ENCODE measurements at places on chromosomes 12 and 14.

DNA sequence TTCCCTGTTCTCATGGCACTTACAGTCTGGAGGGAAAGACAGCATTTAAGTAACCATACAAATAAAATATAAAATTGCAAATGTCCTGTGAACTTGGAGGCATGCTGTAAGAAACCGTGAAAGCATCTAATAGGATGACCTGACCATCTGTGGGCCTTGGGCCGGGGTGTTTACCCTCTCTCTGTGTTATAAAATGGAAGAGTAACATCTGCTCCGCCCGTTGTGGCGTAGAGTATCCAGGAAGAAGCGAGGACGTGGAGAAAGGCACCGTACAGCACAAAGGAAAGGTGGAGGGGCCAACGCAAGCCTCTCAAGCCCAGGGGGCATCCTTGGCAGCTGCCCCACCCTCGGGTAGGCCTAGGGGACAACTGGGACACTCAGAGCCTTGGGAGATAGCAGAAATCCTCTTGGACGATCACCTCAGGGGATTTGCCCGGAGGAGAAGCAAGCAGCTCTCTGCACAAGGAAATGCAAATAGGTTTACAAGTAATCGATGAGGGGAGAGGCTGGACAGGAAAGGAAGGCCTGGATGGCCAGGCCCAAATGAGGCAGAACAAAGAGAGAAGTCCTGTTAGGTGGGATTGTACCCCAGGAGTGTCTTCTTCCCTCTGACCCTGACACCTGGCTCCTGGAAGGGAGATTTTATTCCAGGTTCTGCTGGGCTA is 26.2 kb downstream of the VSX2 start:
- no peak for DNase-seq

DNA sequence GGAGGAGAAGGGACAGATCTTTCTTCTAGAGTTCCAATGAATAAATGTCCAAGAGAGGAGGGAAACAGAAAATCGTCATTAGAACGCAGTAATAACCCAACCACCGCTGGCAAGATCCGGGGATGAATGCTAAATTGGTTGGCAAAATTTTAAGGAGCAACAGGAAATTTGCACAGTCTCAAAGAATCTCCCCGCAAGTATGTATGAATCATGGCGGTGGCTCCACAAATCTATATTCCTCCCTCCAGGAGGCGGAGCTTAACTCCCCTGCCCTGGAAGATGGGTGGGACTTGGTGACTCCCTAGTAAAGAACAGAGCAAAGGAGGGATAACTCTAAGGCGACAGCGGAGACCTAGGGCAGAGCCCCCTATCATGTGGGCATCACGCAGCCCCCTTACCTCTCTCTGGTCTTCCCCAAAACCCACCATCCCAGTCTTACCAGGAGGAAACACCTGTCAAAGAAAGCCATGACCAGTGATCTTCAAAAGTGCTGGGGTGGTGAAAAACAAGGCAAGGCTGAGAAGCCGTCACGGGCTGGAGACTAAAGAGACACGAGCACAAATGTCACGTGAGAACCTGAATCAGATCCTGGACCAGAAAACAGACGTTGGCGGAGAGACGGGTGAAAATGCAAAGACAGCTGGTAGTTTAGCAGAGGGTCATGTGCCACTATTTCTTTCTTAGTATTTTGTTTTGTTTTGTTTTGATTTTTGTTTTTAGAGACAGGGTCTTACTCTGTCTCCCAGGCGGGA is 125.8 kb downstream of the NCOR2 start:
- no peak for DNase-seq

GRCh38 chr12:50314636-50315312 is 31.5 kb upstream of the LIMA1 start:
- no peak for DNase-seq

DNA sequence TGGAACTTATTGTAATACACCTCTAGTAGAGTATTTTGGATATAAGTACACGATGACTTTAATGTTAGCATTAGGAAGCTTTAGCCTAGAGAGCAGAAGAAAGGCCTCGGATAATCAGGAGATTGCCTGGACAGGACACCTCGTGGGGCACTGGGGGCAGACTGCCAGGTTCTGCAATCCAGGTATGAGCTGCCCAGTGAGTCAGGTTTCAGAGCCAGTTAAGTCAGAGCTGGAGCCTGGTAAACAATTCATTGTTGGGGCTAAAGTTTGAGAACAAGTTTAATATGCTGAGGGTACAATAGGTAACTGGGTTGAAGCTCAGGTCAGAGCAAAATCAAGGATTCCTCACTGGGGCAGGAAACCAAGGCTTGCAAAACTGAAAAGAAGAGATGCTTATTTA is 107.4 kb downstream of the RERGL start:
- no peak for DNase-seq

DNA sequence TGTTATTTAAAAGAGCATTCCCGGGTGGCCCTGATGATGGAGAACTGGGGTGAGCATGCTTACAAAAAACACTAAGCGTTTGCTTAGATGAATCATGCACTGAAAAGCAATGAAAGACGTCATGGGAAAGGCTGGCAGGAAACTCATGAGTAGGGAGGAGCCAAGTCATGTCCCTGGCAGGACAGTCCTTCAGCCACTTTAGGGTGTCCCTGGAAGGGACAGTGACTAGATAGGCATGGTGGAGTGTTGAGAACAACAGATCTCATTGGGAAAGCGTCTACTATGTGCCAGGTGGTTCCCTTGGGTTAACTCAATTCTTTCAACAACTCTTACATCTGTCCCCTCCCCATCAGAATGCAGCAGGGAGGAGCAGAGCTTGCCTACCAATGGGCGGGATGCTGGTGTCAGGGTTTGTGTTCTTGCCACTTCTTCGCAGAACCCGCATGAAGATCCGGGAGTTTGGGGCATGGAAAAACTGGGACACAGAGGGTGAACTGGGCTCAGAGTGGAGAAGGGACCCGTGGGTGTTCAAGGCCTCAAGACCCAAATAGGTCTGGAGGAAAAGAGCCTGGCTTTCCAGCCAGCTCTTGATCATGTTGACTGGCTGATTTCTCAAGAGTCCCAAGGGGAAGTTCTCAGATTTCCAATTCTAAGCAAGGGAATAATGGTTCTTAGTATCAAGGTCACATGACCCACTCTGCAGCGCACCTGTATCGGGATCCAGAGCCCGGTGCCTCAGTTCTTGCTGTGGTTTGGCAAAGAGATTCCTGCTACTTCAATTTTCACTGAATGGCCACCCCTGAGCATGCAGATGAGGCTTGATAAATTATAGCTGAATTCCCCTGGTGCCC is 653.9 kb upstream of the TBX3 start:
- DNase-seq = no peak

GRCh38 chr12:53192531-53193021 is 11.9 kb upstream of the CSAD start:
- no peak for DNase-seq

DNA sequence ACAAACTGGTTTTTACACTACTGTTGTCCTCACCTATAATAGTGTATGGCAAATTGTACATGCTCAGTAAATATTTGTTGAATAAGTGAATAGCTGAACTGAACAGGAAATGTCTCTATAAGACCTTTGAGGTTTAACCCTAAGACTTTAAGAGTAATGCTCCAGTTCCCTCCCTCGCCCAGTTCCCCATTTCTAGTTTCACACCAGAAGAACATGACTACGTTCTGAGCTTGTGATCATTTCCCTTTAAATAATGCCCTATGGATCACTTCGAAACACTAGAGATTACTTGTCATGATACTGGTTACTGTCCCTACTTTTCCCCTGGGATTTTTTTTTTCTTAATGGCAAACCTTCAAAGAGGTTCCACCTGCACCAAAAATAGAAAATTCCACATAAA is 69.3 kb downstream of the PRKD1 start:
- no peak for DNase-seq

- no peak for DNase-seq
Measured at GRCh38 chr12:68506619-68507018, 104.1 kb upstream of the RAP1B start.

DNA sequence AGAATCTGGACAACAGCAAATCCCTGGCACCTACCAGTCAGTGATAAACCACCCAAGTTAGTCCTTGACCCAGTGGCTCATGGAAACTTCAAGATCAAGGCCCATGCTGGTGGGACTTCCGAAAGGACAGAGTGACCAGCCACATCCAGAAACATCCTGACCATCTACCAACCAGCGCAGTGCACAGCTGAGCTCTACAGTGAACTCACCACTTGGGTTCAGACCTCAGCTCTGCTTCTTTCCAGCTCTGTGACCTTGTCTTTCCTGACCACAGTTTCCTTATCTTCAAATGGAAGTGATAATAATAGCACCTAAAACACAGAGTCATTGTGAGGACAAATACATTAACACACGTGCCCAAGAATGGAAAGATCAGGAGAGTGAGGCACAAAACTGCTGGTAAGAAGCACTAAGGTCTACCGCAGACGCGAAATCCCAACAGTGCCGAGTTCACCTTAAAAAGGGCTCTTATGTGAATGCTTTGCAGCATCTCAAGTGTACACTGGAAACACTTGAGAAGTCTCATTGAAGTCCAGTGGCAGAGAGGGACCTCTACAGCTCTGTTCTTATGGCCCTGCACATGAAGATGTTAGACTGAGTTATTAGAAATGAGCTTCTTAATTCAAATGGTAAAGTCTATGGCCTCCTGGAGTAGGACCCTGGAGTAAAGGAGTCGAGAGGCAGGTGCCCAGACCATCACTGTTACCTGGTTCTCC is 128.8 kb downstream of the CCDC60 start:
- DNase-seq = no peak

DNA sequence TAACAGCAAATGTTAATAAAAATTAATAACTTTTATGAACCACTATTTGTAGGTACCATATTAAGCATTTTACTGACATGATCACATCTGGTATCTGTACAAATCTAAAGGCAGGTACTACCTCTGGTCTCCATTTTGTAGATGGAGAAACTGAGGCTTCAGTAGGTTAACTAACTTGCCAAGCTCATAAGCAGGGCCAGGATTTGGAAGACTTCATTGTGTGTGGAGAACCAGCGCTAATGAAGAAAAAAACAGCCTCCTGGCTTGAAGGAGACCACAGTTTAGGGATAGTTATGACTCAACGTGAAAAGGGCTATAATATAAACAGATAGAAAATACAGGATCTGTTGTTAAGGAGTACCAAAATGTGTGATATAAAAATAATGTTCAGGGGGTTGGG is 1.0 kb downstream of the NUP37 start:
- DNase-seq = no peak

DNA sequence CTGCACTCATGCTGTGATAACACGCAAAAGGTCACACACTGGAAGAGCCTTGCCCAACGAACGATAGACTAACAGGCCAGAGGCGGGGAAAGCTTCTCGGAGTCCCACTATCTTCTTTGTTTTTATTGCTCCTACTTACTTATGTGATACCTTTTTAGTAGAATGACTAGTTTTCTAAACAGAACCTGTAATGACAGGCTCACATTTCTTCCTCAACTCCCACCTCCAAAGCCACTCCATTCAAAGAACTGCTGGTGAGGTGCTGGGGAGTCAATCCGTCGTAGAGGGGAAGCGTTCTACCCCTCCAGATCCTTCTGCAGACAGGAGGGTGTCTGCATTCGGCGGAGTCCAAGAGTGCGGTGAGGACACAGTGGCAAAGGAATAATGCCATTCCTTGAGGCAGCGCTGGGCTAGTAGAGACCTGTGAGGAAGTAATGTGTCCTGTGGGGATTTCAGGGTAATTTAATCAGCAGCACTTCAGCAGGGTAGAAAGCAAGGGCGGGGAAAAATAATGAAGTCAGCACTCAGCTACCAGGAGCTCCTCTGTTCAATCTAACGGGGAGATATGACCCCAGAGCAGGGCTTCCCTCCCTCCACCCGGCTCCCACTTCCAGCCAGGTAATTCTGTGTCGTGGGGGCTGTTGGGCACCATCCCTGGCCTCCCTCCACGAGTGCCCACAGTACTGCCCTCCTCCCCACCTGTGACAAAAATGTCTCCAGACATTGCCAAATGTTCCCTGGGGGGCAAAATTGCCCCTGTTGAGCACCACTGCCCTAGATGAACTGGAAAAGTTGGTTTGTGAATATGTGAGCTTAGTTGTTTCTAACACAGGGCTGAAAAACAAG is 25.2 kb downstream of the SPRING1 start:
- no peak for DNase-seq

DNA sequence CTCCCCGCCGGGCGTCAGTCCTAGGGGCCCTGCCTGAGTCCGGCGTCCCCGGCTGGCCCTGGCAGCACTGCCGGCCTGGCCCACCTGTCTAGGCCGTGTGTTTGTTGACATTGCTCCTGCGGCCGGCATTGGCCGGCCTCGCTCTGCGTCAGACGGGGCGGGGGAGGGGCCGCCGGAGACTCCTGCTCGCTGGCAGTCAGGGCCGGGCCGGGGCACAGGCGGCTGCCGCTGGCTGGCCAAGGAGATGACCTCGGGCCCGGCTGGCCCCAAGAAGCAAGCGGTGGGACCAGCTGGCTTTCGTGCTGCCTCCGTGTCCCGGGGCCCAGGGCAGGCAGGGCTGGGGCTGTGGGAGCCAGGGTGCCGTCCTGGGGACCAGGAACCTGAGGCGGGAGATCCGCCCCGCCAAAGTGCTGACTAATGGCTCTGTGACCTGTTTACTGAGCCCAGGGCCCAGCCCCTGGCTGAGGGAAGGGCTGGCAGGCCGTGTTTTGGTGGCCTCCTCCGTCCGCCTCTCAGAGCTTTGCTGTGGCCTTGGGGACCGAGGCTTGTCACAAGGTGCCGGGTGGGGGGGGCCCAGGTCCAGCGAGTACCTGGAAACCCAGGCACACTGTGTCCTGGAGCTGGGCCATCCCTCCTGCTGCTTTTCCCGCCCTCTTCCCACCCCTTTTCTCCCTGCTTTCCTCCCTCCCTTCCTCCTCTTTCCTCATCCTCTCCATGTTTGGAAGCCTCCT is 1.8 kb downstream of the ULK1 start:
- DNase-seq = peak; percentile 67

DNA sequence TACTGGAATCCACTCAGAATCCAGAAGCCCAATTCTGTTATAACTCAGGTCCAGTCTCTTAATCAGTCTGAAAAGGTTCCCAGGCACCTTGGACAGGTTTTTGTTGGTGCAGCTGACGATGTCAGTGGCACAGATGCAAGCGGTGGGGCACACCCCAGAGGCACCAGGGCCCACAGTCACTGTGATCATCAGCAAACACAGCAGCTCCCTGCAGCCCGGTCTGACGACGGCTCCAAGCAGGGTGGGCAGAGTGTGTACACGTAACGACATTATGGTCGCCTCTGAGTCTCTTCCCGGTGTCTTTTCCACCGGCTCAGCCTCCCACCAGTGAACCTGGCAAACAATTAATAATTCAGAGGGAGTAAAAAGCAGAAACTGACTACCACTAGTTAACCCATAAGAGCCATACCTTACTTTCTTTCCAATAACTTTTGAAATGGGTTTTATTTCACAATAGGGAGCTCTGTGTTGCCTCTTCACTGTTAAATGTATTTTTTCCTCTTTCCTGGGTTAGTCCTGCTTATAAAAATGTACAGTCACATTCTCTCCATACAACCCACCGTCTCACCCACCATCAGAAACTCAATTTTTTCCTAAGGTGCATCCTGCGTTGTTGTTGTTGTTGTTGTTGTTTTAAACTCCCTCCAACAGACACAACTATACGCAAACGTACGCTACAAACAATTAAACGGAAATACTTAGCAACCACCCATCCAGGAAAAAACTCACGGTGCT is 521 bp upstream of the PCED1B start:
- DNase-seq = peak; percentile 20

- DNase-seq = no peak
Measured at GRCh38 chr12:45257185-45257930, 41.5 kb downstream of the ANO6 start.

Data from stimulated activated CD4-positive, alpha-beta T cell treated with anti-CD3 and anti-CD28 coated beads, Interleukin-4, amount 100 ng/mL, for 48 hours (primary cell).